ENCODE measurements at places on chromosomes 3 and 15.

DNA sequence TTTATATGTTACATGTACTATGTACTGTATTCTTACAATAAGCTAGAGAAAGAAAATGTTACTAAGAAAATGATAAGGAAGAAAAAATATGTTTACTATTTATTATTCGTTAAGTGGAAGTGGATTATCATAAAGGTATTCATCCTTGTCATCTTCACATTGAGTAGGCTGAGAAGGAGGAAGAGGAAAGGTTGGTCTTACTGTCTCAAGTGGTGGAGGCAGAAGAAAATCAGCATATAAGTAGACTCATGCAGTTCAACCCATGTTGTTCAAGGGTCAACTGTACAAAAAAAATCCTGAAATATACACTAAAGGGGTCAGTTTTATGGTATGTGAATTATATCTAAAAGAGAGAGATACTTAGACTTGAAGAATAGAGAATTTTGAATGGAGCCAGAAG is 5.7 kb downstream of the HMG20A start:
- DNase-seq: no peak

GRCh38 chr3:135155791-135156190 is 360.7 kb downstream of the EPHB1 start:
- no peak for DNase-seq

GRCh38 chr15:89126009-89126408 is 37.8 kb downstream of the ABHD2 start:
- no peak for DNase-seq

DNA sequence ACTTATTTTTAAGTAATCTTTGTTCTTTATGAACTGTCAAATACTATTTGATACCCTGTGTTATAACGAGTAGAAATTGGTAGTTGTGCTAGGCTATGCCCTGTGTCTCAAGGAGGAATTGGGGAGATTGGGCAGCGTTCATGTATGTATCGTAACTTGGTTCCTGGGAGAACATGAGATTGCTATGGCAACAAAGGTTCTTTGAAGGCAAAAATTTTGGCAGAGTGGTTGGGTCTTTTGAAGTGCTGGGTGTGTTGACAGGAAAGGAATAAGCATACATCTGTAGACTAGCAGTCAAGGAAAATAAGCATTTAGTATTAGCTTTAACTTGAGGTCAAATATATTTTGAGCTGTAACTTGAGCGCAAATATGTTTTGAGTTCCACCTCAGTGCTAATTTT is 45.3 kb downstream of the TCF12 start:
- no peak for DNase-seq

- DNase-seq: no peak
Measured at GRCh38 chr3:116441652-116442051, 3.6 kb downstream of the LSAMP start.

- DNase-seq: no peak
Measured at GRCh38 chr15:40337597-40337996, 3.1 kb downstream of the CCDC9B start.

DNA sequence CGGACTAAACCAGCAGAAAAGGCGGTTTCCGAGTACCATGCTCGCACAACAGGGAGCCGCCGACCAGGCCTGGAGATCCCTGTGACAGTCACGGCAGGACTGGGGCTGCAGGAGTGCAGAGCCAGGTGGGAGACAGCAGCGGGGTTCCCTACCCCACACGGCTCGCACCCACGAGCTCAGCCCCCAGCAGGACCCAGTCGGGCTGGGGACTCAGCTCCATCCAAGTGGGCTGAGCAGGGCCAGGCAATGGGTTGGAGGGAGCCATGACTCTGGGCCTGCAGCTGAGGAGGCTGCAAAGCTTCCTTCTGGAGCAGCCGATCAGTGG is 15.8 kb downstream of the XXYLT1 start:
- DNase-seq: no peak

DNA sequence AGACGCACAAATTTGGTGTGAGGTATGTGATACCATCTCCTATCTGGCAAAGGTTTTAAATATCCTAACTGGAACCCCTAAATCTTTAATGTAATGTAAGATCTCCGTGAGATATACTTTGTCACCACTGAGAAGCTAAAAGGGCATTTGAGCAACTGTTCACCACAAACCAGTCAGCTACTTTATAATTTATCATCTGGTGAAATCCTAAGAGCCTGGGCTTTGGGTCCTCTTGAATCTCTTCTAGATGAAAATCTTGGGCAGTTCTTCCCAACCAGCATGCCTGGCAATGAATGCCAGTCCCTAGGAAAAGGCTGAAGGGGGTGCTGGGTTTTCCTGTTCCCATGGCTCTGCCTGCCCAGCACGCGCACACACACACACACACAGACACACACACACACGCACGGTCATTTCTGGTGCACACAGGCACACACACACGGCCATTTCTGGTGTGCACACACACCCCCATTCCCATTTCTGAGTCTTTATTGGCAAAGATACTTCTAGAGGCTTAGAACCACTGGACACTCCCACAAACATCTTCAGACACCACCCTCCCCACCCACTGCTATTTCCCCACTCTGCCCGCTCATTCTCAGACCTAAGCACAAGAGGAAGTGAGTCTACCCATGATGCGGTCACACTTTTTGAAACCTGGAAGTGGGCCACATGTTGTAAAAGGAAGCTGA is 72.6 kb downstream of the MYO1E start:
- no peak for DNase-seq

DNA sequence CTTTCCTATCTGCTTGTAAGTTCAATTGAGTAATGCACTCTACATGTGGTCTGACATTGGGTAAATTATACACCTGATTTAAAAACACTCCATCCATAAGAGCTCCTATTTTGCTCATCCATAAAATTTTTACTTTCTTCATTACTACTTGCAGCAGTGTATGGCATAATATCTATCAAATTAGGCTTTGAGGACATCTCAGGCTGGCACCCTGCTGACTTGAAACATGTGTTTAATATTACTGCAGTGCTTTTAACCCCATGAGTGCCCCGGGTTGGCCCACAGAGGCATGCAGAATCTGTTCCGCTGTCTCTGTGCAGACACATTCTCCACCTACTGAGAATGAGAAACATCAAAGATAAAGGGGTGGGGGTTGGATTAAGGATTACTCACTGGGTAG is 249.9 kb upstream of the DNAJC19 start:
- DNase-seq: peak; percentile 22

DNA sequence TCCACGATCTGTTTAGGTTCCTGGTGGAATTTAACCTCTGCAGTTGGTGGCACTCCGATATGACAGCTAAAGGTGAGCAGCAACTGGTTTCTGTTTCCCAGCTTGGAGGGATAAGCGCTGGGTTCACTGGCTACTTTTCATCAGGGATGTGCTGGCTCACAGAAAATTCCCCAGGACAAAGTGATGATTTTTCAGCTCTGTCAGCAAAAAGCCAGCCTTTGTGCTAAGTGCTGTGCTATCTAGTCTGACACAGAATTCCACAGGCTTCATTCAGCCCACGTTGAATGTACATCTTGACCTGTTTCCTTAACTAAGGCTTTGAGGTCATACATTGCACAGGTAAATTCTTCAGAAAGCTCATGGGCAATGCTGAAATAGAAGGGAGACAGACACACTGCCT is 81.5 kb upstream of the LRTM1 start:
- no peak for DNase-seq

DNA sequence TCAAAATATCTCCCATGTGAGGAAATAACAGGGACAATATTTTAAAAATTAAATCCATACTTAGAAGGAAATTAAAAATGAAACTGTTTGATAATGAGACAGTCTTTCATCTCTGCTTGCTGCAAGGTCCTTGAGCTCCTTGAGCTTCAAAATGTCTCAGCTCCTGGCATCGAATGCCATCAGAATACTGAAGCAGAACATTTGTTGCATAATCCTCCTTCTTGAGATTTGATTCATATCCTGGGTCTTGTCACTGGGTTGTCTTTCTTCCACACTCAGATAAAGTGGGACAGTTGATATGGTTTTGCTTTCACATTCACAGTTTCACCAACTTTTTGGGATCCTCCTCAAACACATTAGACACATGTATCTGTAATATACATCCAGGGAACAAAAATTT is 27.8 kb downstream of the COL8A1 start:
- no peak for DNase-seq

GRCh38 chr15:52105846-52106245 is 6.7 kb downstream of the BCL2L10 start:
- DNase-seq: no peak

GRCh38 chr3:59406943-59407342 is 357.1 kb upstream of the CFAP20DC start:
- no peak for DNase-seq

GRCh38 chr15:85276508-85276907 is 103.9 kb upstream of the AKAP13 start:
- no peak for DNase-seq

- DNase-seq: no peak
Measured at GRCh38 chr15:36658312-36658711, 78.9 kb downstream of the CDIN1 start.

DNA sequence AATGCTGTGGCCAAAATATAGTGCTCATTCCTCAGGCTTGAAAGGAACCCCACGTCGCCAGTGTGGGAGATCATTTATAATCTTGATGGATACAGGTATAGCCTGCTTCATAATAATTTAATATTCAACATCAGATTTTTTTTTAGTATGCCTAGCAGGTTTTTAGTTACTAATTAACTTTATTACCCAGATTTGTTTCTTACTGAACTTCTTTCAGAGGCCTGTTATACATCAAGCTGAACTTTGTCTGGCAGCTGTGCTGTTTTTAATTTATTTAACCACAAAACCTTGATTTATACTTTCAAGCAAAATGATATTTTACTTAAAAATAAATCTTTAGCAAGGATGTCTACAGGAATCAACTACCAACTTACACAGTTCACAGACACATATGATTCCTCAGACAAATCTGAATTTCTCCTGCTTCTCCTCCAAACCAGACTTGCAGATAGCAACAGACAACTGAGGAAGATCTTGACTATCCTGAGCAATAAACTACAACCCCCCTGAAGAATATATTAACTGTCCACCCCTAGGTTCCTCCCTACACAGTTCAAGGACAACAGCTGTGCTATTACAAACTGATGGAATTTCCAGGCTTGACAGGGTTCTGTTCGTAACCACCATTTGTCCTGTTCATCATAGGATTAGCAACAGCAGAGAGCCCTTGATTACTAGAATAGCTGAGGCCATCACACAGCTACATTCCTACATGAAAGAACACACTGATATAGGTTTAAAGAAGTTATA is 610 bp downstream of the MAP4 start:
- no peak for DNase-seq

- no peak for DNase-seq
Measured at GRCh38 chr15:101135532-101136166, 116.2 kb downstream of the CHSY1 start.

GRCh38 chr3:197137751-197138150 is 108.1 kb upstream of the MELTF start:
- DNase-seq: no peak

DNA sequence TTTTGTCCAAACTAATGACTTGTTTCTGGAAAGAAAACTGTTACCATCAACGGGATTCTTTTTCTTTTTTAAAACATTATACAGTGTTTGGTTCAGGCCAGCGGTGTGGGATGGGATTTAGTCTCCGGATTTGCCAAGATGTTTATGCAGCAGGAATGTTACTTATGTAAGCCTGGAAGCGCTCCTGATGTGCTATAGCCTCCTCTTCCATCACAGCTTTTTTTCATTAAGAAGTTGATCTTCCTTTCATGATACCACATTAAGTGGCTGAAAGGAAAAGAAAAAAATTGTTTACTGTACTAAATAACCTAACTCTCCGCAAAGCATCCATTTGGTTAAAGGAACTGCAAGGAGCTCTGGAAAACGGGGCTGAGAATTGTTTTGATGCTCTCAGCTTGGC is 120.5 kb upstream of the ALDH1A3 start:
- DNase-seq: no peak

GRCh38 chr15:93051236-93052089 is 37.5 kb downstream of the RGMA start:
- no peak for DNase-seq

GRCh38 chr15:32825219-32825618 is 107.4 kb downstream of the GREM1 start:
- DNase-seq: no peak

GRCh38 chr3:9079676-9080075 is 116.4 kb upstream of the RAD18 start:
- no peak for DNase-seq

GRCh38 chr3:129295286-129295685 is 16.6 kb downstream of the HMCES start:
- no peak for DNase-seq

DNA sequence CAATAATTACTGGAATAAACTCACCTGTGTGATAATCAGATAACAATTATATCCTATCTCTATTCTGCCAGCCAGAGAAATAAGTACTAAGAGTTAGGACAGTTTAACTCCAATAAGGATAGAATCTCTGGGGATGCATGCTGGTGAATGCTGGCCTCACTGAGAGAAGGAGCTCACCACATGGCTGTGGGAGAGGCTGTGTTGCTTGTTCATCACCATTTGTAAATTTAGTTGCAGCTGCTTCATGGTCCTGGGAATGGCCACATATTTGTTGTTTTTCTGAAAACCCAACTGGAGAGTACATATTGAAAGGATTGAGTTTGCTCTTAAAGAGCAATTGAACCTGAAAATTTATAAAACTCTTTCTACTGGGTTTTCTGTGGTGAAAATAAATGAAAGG is 207.3 kb downstream of the NECTIN3 start:
- DNase-seq: no peak

GRCh38 chr3:42582474-42583070 is 805 bp upstream of the SEC22C start:
- no peak for DNase-seq

DNA sequence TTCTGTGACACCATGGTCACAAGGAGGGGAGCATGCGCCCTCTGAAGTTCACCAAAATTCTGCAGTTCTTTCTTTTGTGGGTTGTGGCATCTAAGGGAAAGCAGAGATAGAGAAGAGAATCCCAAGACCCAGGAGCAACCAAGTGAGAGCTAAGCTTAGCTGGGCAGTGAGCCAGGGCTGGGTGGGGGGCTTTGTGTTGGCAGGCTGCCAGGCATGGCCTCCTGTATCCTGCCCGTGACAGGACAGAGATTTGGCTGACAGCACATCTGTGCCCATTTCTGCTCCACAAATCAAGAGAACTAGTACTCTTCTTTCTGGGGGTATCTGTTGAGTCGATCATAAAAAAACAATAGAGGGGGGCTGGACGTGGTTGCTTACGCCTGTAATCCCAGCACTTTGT is 66.2 kb downstream of the NMNAT3 start:
- DNase-seq: no peak

GRCh38 chr15:92810418-92811138 is 89.5 kb upstream of the CHD2 start:
- DNase-seq: peak; percentile 53

DNA sequence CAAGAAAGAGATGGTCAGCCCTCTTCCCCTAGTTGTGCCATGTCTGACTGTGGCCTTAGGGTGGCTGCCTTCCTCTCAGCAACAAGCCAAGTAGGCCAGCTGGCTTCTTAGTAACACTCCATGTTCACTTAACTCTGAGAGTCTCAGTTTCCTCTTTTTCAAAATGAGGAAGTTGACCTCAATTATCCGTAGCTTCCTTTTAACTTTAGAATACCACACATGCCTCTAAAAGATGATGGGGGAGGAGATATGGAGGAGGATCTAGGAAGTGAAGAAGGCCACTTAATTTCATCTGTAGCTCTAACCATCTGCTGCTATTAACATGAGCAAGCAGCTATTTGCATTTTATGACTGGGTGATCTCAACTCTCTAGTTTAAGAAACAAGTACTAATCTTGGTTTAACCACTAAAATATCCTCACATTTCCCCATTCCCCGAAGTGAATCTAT is 32.9 kb downstream of the CD200R1L start:
- no peak for DNase-seq

Measured in NCI-H187 treated with DMSO at 0.1 percent for 48 hours (cell line).